C1 segment of cervical spinal cord (tissue), 14 donors: ENCODE measurements at places on chromosomes 5 and 9.

DNA sequence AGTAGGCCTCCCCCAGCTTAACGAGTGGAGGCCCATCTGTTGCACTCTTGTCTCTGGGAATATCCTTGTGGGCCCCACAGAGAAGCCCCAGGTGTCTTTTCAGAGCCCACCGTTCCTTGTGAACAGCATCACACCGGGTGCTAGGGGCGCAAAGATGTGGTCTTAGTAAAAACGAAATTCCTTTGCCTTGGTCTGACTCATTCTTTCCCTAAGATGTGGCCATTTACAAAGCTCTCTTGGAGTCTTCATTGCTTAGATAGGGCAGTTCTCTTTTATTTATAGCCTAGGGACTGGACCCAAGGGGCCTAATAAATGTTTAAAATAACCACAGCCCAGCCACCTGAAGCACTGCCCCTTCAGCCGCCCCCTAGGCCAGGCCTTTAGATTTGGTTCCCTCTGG, 52.8 kb upstream of the RPL26L1 start:
- DNase-seq, result no peak

DNA sequence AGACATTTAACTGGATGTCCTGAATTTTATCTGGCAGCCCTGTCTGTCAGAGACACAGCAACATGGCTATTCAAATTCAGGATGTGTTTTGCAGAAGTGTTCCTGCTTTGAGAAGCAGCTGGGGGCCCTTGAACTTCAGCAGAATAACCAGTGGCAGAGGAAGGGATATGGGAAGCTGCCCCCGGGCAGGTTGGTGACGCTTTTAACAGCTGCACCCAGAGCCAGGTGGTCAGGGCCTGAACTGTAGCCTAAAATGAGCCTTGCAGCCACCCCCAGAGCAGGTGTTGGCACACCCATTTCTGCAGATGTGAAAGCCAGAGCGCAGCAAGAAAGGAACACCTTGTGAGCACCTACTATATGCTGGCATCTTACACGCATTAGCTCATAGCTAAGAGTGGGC, 128.7 kb upstream of the BOD1 start:
- DNase-seq, result no peak

DNA sequence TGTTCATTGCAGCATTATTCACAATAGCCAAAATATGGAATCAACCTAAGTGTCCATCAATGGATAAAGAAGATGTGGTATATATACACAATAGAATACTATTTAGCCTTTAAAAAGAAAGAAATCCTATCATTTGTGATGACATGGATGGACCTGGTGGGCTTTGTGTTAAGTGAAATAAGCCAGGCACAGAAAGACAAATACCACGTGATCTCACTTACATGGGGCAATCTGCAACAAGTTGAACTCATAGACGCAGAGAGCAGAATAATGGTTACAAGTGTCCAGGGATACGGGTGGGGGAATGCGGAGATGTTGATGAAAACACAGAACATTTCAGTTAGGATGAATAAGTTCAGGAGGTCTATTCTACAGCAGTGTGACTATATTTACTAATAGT, 66.4 kb upstream of the ALDH1B1 start:
- DNase-seq, result no peak

DNA sequence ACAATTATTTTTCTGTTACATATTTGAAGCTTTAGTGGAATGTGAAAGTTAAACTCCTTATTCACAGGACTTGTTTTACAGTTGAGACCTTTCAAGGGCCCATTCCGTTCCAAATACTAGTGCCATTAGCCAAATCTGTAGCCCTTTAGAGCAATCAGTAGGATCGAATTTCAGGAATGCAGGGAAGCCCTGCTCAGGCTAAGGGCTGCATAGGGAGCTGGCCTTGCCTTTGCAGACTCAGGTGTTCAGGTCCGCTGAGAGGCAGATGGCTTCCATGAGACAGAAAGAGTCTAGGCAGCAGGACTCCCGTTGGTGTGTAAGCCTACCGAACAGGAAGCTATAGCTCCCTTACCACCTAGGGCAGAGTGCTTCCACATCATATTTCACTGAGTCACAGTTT, 150.1 kb upstream of the SLC27A6 start:
- DNase-seq, result no peak

GRCh38 chr5:135451581-135452320, 400 bp downstream of the TIFAB start:
- DNase-seq, result no peak

DNA sequence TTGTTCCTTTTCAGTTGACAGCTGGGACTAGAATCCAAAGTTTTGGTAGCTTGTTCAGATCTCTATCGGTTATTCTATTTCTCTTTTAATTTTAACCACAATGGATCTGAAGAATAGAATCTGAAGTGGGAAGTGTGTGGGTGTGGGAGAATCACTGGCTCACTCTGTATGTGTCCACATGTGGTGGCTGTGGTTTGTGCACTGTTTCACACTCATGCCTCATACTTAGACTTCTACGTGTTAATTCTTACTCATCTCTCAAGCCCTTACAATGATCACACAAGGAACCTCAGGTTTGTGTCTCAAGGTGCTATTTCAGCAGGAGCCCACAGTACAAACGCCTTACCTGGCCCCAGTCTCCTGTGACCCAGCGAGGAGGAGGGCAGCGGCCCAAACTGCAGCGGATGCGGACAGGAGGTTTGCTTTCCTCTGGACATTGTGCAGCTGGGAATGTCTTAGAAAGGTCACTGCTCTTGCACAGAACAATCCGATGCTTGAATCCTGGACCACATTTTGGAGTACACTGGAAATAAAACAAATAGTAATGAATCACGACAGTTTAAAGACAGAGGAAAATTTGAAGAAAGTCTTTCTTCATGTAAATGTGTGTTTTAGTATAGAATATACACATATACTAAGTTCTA, 309.1 kb downstream of the ADAMTS6 start:
- DNase-seq, result no peak

- no peak for DNase-seq
These were observed 40.7 kb upstream of the ZNF300 start for GRCh38 chr5:150945486-150945885.

DNA sequence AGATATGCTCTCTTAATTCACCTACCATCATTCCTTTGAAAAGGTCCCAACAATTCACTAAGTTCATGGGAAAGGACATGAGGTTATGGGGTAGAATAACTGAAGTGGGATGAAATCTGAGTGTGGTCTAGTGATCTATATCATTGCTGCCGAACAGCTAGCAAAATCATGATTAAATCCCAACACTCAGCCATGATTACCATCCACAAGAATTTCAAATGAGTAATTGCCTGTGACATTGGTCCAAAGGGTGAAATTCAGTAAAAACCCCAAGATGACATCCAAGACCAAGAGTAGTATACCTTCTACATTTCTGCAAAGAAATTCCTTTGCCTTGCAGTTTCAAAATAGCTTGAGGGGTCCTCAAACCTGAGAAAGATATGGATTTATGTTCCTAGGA, 225.6 kb downstream of the SPOCK1 start:
- DNase-seq, result no peak

GRCh38 chr5:135204151-135204600, 170.1 kb upstream of the PITX1 start:
- DNase-seq, result no peak

DNA sequence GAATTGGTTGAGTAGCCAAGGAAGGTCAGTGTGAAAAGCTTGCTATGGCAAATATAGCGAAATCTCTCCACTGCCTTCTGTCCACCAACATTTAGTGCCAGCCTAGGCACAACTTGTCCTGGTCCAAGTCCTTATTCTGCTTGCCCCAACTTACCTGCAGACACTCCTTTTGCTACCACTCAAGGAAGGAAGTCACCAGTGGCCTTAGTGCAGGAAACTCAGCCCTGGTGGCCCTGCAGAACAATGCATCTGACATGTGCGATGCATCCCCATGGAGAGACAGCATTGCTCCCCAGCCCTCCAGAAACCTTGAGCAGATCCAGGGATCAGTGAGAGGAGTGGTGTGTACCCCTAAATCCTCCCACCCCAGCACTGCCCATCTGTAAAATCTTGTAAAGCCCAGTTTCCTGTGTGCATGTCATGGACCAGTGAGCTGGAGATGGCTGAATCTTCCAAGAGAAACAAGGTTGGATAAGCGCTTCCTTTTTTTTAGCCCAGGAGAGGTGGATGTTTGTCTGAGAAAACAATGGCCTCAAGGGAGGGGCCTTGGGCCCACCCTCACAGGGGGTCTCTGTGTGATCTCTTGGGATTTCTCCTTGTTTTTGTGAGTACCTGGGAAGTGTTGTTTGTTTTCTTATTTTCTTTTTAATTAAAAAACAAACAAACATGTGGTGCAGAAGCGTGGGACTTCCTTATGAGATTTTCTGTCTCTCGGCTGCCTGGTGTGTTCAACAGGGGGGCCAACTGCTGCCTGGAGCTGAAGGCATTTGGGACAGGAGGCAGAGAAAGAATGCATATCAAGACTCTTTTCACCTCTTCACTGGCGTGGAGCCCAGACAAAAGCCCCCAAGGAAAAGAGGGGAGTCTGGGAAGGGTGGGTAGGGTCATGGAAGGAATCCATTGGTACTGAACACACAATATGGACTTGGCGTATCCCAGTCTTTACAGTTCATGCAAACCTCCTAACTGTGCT, 3.6 kb downstream of the FOXI1 start:
- no peak for DNase-seq

DNA sequence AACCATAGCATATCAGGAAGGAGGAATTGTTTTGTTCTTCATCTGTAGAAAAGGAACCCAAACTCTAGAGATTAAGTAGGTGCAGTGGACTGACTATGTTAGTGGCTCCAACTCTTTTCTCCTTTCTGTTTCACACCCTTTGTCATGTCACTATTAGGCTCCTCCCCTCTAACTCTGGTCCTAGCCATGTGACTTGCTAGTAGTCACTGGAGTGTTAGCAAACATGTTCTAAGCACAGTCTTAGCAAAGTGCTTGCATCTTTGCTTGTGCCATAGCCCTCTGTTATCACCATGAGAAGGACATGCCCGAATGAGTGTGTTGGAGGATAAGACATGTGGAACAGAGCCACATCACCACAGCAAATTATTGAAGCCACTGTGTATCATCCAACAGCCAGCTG, 55.4 kb upstream of the PPP3R2 start:
- DNase-seq, result no peak

DNA sequence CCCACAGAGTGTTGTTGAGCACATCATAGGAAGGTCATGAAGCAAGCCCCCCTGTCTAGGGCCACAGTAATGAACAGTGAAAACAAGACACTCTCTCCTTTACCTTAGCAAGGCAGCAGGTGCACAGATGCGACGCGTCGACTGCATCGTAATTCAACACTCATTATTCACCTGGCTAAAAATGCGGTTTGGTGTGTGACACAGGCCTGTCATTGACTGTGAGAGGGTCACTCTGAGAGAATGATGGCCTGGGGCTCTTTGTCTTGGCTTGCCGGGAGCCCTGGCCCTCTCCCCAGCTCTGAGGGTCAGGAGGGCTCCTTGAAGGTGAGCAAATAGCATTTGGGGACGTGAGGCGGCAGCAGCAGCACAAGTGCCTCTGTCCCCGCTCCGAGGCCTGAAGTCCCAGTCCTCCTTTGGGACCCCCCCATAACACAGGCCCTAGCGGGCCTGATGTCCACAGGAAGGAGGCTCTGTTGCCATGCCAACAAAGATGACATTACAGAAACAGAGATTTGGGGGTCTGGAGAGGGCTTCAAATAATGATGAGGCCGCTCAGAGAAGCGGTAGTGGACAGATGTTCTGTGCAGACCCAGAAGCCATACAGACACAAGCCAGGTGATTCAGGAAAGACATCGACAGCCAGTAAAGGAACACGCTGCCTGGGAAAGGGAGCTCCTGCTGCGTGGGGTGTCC, 46.7 kb downstream of the SHB start:
- DNase-seq, result no peak

- no peak for DNase-seq
These were observed 479.5 kb downstream of the TAF11L14 start for GRCh38 chr5:18113721-18114120.
